Left ventricle myocardium inferior (tissue), 1 donor: ENCODE measurements at places on chromosomes 7 and 10.

GRCh38 chr10:124497196-124497881, 35.7 kb downstream of the LHPP start:
- DNase-seq = peak; percentile 66

- no peak for DNase-seq
Observed at GRCh38 chr10:88168171-88169036, 305.0 kb downstream of the PTEN start.

DNA sequence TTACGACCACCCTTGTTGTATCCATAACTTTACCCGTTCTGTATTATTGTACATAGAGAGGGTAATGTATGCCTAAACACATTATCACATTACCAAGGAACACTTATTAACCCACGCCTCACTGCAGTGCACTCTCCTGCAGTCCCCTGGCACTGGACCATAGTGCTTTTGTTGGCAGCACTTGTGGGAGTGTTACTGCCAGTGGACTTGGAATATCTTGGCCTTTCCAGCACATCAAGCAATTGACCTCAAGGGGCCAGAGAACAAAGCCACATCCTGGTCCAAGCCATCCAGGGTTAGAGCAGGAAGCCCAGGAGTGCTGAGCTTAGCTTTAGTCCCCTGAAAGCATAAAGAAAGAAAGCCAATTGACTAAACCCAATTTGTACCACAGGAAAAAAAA, 304.2 kb downstream of the PCDH15 start:
- DNase-seq = no peak

- no peak for DNase-seq
Observed at GRCh38 chr7:76047305-76047810, 442 bp downstream of the STYXL1 start.

GRCh38 chr7:2638224-2638991, 6.6 kb downstream of the TTYH3 start:
- DNase-seq = peak; percentile 73

- no peak for DNase-seq
Observed at GRCh38 chr10:69492091-69492745, 41.0 kb downstream of the TSPAN15 start.

DNA sequence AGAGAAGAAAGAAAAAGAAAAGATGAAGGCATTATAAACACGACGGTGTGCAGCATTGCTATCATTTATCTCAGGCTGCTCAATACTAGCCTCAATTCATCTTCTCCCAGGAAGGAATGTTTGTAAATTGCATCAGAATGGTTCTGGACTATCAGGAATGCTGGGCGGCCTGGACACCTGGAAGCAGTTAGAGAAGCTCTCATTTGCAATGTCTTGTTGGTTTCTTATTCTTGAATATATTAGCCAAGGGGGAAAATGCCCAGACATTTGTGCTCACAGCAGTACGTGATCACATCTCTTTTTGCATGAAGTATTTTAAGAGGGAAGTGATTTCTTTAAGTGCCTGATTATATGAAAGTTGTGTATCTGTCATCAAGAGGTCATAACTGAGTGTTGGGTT, 85.6 kb upstream of the IMMP2L start:
- no peak for DNase-seq

- DNase-seq = no peak
Observed at GRCh38 chr10:72561745-72562166, 64.1 kb downstream of the MICU1 start.

DNA sequence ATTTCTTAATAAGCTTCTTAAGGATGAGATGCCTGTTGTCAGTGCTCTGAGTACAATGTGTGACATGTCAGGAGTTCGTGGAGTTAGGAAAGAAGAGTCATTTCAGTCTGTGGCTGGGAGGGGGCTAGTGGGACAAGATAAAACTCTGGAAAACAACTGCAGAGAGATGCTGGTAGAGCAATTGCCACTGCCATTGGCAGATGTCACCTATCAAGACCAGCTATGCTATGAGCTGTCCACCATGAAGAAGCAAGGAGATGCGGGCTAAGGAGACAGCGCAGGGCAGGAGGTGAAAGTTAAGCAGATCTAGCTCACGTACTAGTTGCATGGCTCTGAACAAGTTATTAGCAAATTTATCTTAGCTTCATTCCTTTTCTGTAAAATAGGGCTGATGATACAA, 756.7 kb downstream of the KCNMA1 start:
- DNase-seq = no peak

GRCh38 chr10:6491841-6492609, 88.1 kb downstream of the PRKCQ start:
- DNase-seq = no peak

DNA sequence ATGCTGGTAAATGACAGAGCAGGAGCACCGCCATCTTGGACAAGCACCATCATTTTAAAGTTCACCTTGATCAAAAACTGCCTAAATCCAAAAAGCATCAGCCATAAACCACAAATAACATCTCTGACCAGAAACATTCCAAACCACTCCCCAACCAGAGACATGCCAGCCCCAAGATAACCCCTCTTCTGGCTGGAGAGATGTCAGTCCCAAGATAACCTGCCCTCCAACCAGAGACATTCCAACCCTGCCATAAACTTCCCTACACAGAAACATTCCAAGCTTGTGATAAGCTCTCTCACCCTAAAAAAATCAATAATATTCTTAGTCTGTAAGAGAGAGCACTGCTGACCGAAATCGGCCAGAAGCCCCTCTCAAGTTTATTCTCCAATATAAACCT, 659.3 kb downstream of the XPNPEP1 start:
- DNase-seq = no peak

DNA sequence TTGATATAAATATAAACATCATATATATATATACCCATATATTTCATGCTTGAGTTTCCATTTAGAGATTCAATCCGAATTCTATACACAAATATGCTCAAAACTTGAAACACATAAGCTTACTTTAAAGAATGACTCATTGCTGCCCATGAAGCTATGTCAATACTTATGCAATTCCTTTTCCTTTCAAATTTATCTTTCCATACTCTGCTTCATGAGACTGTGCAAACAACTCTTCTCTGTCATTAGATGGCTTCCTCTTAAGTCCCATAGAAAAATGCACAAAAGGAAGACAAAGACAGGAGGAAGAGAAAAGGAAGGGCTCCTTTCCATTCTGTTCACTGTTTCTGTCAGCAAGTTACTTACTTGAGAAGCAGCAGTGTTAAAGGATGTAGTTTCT, 895.7 kb upstream of the SORCS1 start:
- no peak for DNase-seq

GRCh38 chr10:70191972-70192305, 21.6 kb upstream of the SAR1A start:
- no peak for DNase-seq

- DNase-seq = no peak
Observed at GRCh38 chr10:124971276-124971675, 29.4 kb downstream of the ZRANB1 start.

GRCh38 chr7:96045919-96046318, 273.6 kb downstream of the DYNC1I1 start:
- no peak for DNase-seq

DNA sequence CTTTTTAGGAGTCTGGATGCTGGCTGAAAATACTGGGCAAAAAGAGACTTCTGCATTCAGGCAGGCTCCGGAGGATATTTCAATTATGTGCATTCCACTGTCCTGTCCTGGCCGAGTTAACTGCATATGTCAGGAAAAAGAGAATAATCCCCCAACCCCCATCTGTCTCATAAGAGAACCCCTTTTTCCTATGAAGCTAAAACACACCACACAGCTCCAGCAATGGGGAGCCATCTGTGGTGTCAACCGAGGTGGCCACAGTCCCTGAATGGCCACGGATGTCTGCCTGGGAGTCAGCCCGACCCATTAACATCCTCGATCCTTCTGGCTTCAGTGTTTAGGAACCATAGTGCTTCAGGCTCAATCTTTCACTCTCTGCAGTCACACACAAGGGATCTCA, 70.4 kb downstream of the RSU1 start:
- no peak for DNase-seq

GRCh38 chr7:127736511-127736910, 84.5 kb downstream of the SND1 start:
- DNase-seq = no peak

- DNase-seq = no peak
Observed at GRCh38 chr7:155591055-155591775, 44.9 kb upstream of the CNPY1 start.

DNA sequence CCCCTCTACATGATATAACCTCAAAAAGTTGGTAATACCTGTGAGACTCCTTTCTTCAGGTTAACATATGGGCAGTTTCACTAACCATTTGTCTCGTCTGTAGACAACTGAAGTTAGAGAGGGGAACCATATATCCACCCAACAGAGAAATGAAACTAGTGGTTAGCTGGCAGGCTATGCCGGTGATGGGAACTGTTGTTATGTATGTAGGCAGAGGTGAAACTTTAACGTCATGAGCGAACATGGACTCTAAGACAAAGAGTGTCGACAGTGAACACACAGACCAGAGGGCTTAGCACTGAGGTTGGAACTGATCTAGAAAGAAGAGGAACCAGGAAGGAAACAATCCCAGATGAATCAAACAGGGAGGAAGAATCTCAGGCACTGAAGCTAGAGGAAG, 112.4 kb downstream of the ELMO1 start:
- no peak for DNase-seq

- DNase-seq = no peak
Observed at GRCh38 chr7:76286842-76287403, 15.6 kb upstream of the HSPB1 start.

DNA sequence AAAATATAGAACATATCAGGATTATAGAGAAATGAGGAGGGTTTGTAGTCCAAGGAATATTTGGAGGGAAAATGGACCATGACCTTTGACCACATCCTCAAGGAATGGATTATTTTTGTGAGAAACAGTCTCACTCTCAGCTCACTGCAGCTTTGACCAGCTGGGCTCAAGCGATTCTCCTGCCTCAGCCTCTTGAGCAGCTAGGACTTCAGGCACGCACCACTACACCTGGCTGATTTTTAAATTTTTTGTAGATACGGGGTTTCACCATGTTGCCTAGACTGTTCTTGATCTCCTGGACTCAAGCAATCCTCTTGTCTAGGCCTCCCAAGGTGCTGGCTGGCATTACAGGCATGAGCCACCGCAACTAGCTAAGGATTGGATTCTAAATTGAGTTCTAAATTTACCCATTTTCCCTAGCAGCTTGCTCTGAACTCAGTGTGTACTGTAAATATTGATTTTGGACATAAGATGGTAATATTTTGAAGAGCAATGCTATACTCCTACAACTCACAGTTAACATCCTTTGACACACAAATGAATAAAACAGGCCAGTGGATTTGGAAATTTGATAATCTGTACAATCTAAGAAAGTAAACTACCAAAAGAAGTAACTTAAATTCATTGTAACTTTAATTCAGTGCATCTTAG, 73.8 kb downstream of the TET1 start:
- DNase-seq = no peak

DNA sequence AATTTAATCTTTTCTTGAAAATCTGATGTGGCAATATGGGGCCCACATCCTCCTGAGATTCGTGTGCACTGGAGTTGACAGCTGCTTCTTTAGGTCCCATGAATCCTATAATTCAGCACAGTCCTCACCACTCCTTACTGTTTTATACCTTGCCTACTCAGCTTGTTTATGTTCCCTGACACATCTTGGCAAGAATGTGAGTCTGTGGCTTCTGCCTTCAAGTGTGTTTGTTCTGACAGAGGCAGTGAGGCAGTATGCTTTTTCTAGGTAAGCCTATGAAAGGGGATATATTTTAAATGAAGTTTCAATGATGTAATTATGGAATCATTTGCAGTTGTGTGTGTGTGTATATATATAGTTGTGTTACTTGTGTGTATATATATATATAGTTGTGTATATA, 106.4 kb downstream of the AMPH start:
- DNase-seq = no peak

DNA sequence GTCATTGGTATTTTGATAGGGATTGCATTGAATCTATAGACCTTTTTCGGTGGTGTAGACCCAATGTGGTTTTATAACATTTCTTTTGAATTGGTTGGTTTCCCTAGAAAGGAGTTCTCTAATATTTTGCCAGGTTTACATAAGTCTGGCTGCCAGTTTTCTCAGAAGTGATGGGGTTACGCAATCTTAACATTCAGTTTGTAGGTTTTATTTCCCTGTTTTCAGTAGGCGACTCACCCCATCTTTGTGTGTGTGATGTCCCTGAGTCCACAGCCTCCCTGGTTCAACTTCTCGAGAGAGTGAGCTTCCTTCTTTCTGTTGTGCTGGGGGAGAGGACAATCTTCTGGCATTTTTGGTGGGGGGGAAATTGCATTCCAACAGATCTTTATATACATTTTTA, 9.6 kb upstream of the KIF5B start:
- DNase-seq = no peak

- no peak for DNase-seq
Observed at GRCh38 chr7:151827620-151828019, 49.3 kb downstream of the PRKAG2 start.

DNA sequence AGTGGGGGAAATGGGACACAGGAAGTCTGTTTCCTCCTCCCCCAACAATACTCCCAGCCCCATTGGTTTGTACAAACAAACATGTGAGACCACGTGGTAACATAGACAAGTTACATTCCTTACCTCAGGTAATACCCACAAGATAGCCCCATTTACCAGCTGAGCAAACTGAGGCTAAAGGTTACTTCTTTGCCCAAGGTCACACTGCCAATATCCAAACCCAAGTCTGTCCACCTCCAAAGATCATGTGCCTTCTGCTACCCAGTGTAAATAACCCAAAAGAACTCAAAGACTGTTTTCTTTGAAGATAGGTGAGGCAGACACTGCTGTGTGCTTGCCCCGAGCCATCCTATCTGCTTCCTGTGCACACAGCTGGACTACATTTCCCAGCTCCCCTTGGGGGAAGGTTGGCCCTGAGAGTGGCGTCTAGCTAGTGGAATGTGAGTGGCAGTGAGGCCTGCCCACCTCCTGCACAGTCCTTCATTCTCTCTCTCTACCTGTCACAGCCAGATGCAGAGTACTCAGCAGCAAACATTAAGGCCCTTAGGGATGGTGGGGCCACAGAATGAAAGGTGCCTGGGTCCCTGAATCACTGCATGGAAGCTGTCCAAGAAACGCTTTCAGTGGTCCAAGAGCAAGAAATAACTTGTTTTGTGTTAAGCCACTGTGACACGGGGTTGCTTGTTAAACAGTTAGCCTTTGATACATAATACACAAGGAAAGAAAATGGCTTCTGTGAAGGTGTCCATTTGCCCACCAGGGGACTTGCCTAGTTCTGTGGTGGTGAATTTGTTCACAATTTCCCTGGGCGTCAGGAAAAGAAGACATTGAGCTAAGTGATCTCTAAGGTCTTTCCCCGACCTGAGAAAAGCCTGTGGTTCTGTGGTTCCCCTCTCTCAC, 257.7 kb upstream of the NFE2L3 start:
- DNase-seq = no peak

- no peak for DNase-seq
Observed at GRCh38 chr7:104136561-104136960, 71.3 kb downstream of the ORC5 start.

- DNase-seq = no peak
Observed at GRCh38 chr10:13892001-13892491, 305.3 kb downstream of the PRPF18 start.

- DNase-seq = no peak
Observed at GRCh38 chr7:107660381-107661080, at the start of gene SLC26A4. TSS of gene SLC26A4 (plus strand) at chr7:107660828. CDS start at chr7:107661642, 814 bp downstream.
